ENCODE measurements at places on chromosomes 6 and 20.

- DNase-seq = no peak
These were observed 100.8 kb upstream of the GPR6 start for GRCh38 chr6:109877028-109878004.

- no peak for DNase-seq
These were observed 533.7 kb downstream of the BCKDHB start for GRCh38 chr6:80640176-80640575.

GRCh38 chr6:30769088-30769852, 24.9 kb upstream of the IER3 start:
- no peak for DNase-seq

GRCh38 chr6:140252099-140252498, 877.7 kb upstream of the CITED2 start:
- DNase-seq = no peak

DNA sequence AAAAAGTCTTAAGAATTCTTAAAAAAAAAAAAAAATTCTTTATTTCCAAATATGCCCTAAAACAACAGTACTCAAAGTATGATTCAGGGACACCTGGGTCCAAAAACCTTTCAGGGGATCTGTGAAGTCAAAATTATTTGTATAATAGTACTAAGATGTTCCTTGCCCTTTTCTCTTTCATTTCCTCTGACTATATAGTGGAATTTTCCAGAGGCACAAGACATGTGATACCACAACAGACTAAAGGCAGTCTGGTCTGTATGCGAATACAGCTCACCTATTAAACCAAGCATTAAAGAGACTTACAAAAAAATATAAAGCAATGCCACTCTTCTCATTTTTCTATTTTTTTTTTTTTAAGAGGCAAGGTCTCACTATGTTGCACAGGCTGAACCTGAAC, 15.4 kb downstream of the NOL7 start:
- DNase-seq = no peak

GRCh38 chr6:81486234-81486633, 266.2 kb downstream of the TENT5A start:
- DNase-seq = no peak

DNA sequence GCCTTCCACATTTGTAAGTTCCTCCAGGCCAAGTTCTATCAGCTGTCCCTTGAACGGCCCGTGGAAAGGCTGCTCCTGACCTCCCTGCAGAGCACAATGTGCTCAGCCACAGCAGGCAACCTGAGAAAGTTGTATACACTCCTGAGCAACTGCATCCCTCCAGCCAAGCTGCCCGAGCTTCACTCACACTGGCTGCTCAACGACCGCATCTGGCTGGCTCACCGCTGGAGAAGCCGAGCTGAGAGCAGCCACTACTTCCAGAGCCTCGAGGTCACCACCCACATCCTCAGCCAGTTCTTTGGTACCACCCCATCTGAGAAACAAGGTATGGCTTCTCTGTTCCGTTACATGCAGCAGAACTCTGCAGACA, 2.1 kb downstream of the ZSWIM1 start:
- DNase-seq = no peak

- no peak for DNase-seq
These were observed 11.9 kb upstream of the KIAA1755 start for GRCh38 chr20:38272398-38272797.

DNA sequence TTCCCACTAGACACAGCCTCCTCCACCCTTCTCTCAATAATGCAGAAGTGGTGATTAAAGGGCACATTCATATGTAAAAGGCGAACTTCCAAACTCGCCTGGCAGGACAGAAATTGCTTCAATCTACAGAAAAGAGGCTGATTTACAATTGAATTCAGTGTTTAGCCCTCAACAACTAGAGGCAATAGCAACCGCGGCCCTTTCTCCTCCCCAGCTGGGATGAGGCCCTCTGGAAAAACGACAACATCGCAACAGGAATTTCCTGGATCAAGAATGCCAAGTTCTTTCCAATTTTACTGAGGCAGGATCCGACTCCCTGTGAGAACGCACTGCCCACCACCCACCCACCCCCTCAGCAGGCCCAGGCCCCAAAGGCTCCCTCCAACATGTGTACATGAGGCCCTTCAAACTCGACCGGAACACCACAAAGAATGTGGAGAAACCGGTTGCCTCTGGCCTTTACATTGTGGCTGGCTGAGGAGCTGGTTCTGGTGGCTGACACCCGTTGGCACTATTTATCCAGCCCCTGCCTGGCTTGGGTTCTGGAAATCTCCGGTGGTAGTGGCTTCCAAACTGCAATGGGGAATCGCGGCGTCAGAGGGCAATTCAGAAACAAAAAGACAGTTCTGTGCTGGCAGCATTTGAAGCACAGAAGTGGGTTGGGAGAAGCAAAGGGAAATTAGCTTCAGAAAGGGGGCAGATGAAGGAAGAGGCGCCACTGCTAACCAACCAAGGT, 36.8 kb downstream of the ZMYND8 start:
- DNase-seq = no peak

Measured in activated gamma-delta T cell (primary cell).